ENCODE measurements at places on chromosomes 13 and 19.

- no peak for DNase-seq
Measured at GRCh38 chr19:22609630-22610029, 24.5 kb upstream of the ZNF492 start.

DNA sequence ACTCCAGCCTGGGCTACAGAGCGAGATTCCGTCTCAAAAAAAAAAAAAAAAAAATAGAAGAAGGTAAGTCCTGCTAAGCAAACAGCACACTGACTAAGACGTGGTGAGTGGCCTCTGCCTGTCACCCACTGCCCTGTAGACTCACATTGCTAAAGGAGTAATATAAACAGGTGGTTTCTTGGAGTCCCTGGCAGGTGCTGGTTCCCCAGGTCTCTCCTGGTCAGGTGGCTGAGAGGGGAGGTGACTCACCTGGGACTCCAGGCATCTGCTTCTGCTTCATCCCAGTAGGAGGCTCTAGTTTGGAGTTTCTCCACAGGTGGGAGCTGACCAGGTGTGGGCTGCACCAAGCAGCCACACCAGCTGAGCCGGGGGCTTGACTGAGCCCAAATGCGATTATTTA lies at the start of gene OR10H1:
Gene OR10H1, minus strand, starts transcription at position 359 of the 400 bp plus-strand sequence. CDS start 7,627 bp downstream, outside the sequence.
- no peak for DNase-seq

DNA sequence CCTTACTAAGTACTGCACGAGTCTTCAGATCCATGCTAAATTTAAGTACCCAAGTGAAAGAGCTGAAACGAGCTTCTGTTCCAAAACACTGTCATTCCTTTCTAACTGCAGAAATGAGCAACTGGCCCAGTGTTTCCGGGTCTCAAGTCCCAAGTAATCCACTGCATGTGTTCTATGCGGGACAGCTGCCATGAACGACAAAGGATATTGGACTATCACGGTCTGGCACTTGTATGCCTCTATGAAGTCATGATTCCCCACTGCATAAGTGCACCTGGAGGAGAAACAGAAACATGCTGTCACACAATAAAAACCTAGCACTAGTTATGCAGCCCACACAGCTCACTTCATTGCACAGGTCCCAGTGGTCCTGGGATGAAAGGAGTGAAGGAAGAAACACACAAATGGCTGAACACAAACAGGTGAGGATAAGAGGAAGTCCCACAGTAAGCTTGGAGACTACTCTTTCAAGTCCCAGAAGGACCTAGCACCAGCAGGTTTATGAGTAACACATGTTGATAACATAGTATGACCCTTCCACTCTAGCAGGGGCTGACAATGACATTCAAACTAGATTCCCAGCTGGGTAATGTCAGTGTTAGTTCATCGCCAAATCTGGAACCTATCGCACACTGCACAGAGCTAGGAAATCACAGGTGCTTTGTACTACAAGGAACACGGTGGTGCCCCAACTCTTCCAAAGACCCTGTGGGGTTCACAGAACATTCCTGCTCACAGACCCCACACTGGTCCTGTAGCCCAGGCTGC lies 11.3 kb downstream of the PCID2 start:
- no peak for DNase-seq

GRCh38 chr19:36528921-36529518 lies 949 bp upstream of the ZNF260 start:
- no peak for DNase-seq

DNA sequence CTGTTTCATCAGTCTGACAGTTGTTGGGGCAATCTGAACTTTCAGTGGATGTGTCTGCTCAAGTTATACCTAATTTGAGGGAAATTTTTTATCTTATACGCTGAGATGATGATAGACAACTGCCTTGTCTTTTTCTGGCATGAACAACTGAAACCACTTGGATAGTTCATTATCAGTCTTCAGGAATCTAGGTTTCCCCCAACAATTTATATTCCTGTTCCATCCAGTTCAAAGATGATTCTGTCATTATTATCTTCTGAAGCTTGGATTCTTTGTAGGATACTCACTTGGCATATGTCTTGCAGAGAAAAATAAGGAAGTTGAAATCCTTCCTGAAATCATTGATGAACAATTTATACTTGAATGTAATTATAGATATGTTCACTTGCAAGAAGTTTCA lies 193.7 kb downstream of the LMO7 start:
- DNase-seq, result no peak

DNA sequence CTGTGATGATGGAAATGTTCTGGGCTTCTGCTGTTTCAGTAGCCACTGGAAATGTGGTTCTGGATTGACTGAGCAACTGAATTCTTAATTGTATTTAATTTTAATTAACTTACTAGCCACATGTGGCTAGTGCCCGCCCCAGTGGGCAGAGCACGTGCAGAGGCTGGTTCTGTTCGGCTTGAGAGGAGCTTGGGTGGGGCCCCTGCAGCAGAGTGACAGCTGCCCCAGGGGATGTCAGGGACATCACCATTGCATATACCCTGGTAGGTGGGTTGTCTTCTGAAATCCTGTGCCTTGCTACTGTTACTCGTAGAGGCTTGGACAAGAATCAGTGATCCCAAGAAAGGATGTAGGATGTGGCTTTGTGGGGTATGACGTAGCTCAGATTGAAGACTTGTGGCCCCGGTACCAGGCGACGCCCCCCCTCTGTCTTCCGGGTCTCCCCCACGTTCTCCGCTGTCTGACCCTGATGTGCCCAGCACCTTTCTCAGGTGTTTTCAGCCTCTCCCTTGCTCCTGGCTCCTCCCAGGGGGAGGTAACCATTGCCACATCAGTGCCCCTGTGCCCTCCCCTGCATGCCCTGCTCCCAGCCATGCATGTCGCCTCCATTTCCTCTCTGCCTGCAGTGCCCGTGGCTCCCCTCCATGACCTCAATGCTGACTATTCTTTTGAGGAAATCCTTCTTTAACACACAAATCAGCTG lies 102.6 kb upstream of the RNF113B start:
- no peak for DNase-seq

DNA sequence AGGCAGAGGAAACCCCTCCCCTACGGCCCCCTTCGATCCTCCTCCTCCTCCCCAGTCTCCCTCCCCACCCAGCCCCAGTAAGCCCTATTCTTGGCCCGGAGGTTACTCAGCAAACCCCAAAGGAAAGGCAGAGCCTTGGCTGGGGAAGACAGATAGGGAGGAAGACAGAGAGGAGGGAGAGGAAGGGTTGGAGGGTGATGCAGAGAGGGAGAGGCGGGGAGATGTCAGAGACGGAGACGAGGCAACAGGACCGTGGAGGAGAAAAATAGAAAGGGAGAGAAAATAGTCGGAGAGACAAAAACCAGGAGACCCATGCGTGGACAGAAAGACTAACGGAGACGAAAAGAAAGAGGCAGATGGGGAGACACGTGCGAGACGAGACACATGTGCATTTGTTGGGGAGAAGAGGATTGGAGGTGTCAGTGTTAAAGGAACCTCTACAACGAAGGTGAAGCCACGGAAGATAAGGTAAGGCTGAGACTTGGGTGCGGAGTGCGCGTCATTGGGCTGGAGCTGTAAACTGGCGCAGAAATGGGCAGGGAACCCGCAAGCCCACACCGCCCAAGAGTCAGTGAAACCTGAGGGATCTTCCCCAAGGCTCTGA lies 2.9 kb downstream of the TGFB1 start:
- no peak for DNase-seq

GRCh38 chr19:5293612-5294378 lies 46.8 kb downstream of the PTPRS start:
- no peak for DNase-seq

- no peak for DNase-seq
Measured at GRCh38 chr13:72198967-72199560, 332.1 kb upstream of the DACH1 start.

GRCh38 chr13:66933994-66934393 lies 296.1 kb downstream of the PCDH9 start:
- DNase-seq, result no peak

DNA sequence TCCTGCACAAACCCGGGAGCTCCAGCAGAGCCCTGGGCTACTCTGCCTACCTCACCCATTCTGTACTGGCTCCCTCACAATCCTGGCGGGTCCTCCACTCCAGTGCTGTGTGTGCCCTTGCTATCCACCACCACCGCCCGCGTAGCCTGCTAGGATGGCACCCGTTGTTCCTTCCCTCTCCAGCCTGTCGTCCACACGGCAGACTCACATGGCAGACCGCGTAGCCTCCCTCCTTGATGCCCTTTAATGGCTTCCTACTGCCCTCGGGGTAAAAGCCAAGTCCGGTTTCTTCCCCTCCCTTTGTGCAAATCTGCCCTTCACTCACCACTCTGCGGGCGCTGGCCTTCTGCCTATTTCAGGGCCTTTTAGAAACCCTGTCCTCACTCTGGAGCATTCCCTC lies 106.6 kb downstream of the RAB20 start:
- no peak for DNase-seq

- no peak for DNase-seq
Measured at GRCh38 chr19:17479325-17479791, 9.0 kb downstream of the SLC27A1 start.

DNA sequence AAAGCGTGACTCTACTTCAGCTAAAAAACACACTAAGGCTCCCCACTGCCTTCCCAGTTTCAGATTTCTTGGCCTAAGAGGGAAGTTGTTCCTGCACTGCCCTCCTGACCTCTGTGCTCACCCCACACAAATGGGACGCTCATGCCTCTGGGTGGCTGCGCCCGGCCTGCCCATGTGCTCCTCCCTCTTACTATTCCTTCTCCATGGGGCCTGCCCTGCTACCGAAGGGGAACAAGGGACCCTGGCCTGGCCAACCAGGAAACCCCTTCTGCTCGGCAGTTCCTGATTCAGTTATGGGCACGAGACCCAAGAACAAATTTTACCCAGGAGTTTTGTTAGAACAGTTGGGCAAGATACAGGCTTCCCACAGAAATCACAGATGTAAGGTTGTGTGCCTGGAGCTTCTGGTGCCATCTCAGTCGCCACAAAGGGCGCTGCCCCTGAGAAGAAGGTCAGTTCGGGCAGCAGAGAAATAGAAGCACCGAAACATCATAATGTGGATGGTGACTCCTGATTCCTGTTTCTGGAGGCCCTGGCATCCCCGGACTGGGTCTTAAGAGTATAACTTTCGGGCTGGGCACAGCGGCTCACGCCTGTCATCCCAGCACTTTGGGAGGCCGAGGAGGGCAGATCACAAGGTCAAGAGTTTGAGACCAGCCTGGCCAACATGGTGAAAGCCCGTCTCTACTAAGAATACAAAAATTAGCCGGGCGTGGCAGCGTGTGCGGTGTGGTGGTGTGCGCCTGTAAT lies 5.4 kb upstream of the PLPP2 start:
- no peak for DNase-seq

GRCh38 chr13:43041369-43041921 lies 18.1 kb downstream of the DNAJC15 start:
- DNase-seq, result no peak

- DNase-seq, result no peak
Measured at GRCh38 chr13:40272776-40273139, 393.7 kb downstream of the FOXO1 start.

GRCh38 chr19:3975637-3976087 lies 4.8 kb upstream of the DAPK3 start:
- DNase-seq, result no peak

DNA sequence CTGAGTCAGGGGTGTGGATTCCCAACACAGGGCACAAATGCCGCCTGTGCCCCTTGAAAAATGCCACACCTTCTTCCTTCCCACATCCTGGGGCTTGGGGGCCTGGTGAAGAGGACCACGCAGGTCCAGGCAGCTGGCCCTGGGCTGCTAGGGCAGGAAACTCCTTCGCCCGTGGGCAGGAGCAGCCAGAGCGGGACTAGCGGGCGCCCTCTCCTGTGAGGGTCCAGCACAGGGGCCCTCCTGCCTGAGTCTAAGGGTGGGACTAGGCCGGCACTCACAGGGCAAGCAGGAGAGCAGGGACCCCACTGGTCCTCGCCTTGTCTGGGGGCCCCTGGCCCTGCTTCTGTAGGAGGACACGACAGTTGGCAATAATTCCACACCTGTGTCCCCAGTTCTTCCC lies 7.5 kb upstream of the CEBPA start:
- DNase-seq, result no peak

GRCh38 chr19:6092329-6093286 lies 17.7 kb downstream of the RFX2 start:
- DNase-seq, result no peak

DNA sequence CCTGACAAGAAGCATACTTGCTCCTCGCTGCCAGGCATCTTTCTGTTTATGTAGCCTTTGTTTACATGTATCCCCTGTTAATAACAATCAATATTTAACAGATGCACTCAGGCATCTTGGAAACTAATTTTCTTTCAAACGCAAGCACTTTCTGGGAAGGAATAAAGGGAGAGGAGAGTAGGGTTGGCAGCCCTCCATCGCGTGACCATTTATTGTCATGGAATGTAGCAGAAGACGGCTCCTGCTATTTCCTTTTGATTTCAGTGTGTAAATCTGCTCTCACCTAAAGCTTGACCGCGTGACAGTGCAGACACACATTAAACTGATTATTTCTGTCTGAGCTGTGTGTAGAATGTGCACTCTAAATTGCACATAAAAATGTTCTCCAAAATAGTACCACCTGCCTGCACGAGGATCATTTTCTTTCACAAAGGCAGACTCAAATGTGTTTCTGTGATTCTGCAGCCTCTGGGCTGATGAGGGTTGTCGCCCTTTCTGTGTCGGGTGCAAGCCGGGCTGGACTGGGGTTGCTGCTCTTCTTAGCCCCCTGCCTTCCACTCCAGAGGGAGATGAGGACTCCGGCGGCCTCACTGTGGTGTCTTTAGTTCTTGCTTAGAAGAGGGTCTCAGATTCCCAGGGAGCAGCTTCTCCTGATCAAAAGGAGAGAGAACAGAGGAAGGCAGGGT lies 223.5 kb upstream of the MAB21L1 start:
- no peak for DNase-seq

GRCh38 chr13:82791035-82791434 lies 1091.2 kb downstream of the SLITRK1 start:
- no peak for DNase-seq

GRCh38 chr13:27355894-27356293 lies 68.5 kb upstream of the GTF3A start:
- DNase-seq, result no peak

DNA sequence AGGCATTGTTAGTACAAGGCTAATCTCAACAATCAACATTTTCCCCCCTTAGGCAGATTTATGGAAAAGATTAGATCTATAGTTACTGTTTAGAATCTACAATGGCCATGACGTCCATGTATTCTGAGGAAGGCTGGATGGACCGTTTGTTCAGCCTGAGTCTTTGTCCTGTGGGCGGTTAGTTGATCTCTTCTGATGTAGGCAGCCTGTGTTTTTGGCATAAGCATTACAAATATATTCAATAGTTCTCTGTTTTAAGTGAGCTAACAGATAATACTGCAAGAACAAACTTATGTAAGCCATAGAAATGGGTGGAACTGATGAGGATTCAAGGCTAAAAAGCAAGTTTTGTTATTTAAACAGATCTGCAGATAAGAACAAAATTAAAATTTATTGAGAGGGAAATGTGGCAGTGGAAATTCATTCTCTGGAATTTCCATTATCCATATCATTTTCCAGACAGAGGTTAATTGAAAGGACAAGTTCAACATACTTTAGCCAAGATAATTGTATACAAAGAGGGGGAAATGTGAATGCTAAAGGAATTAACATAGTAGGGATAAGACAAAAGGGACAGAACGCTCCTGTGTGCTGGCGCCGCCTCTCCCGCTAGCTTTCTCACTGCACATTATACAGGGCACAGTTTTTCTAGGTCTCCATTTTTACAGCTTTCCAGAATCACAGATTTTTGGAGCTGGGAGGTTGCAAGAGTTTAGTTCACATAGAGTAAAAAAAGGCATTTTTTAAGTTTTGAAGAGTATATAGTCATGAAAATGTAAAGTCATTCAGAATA lies 48.6 kb downstream of the FAM124A start:
- no peak for DNase-seq

Data from activated T-helper 2 cell treated with anti-CD3 and anti-CD28 coated beads, Interferon-gamma antibody, Interleukin-2, Interleukin-4, amounts not matched to agents 10 μg/mL and 5 μg/mL and 100 μg/mL, durations not matched to agents 14 hours and 24 hours and 36 hours (primary cell).